Hematopoietic multipotent progenitor cell treated with erythropoietin and hydrocortisone succinate and interleukin-3 and kit ligand, for 4 days (in vitro differentiated cells): ENCODE measurements at places on chromosomes 7 and 10.

DNA sequence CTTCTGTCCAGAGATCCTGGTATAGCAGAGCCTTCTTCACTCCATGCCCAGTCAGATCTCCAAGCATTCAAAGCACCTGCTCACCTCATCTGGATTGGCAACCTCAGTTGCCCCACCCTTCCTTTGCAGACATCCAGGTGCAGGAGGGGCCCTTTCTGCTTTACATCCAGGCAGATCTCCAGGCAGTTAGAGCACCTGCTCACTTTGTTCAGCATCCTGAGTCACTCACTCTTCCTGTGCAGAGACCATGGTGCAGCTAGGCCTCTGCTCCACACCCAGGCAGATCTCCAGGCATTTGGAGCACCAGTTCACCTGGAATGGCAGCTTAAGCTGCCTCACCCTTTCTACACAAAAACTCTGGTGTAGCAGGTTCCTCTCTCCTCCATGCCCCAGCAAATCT lies 153.1 kb downstream of the CDK14 start:
- no peak for DNase-seq

GRCh38 chr7:106615808-106616707 lies 44.9 kb downstream of the CCDC71L start:
- no peak for DNase-seq

DNA sequence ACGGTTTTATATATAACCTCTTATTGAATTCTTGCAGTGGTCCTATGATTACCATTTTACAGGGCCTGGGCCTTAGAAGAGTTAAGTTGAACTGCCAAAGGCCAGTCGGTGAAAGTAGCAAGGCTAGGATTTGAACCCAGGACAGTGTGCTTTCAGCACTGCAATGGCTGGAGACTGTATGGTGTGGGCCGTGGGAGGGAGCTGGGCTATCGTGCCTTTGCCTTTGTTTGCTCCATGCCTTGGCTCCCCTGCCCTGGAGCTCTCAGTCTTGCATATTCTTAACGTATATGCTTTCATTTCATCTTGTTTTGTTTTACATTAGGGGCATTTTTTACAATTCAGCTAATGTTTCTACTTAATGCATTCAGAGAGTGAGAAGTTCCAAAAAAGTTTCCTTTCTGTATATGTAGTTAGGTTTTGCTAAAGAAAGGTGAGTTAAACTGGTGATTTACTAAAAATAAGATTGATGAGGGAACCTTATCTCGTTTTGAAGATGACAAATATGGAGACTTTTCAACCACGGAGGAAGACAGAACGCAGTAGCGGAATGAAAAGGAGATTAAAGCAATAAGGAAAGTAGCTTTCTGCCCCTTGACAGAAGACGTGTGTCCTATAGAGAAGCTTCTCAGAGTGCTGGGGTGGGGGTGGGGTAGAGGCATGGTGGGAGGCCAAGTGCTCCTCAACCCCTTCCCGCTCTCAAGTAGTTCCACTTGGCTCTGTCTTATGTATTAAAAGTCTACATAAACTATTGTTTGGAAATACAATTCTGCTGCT lies 82.5 kb downstream of the RTKN2 start:
- no peak for DNase-seq

DNA sequence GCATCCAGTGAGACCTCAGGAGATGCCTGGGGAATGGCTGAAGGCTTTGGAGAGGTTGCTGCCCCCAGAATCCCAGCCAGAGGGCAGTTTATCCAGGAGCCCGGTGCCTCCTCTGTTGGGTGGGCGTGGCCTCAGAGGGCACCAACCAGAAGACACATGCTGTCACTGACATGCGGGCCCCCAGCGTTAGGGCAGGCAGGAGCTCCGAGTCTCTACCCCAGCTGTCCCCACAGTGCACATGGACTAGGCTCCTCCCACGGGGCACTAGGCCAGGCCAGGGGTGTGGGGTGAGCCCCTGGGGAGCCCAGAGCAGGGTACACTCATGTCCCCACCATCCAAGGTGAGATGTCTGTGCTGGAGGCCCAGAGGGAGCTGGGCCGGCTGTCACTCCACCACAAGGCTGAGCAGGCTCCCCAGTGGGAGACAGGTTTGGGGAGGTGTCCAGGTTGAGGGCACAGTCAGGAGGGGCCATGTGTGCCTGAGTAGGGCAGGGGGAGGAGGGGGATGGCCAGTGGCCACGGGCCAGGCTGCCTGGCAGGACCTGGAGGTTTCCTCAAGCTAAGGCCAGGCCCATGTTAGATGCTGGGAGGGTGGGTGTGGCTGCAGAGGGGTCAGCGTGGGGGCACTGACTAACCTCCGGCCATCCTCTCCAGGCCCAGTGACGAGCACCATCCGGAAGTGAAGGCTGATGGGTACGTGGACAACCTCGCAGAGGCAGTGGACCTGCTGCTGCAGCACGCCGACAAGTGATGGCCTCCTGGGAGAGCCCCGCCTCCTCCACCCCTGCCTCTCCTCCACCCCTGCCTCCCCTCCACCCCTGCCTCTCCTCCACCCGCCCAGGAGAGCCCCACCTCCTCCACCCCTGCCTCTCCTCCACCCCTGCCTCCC lies 131.3 kb downstream of the FAM53B start:
- DNase-seq, result peak; percentile 70

- no peak for DNase-seq
Observed at GRCh38 chr7:47194516-47195057, 387.3 kb downstream of the TNS3 start.

- DNase-seq, result no peak
Observed at GRCh38 chr7:29003703-29004102, 45.6 kb upstream of the TRIL start.

GRCh38 chr7:39453743-39454355 lies 112.4 kb upstream of the YAE1 start:
- peak; percentile 88 for DNase-seq

- peak; percentile 60 for DNase-seq
Observed at GRCh38 chr7:91082852-91083495, 181.3 kb upstream of the FZD1 start.

DNA sequence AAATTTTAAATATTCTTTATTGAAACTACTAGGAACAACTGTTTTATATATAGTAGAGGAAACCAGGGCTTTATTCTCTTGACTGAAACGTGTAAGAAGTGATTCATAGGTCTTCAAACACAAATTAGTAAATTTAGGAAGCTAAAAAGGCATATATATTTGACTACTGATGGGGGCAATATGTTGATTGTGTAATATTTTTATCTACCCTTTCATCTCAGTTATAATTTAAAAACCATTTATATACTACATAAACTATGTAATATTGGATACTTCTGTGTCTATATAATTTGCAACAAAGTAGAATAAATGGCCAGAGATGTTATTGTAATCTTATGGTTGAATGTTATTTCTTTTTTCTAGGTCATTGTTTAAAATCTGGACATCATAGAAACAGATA lies 269.3 kb upstream of the KAT6B start:
- no peak for DNase-seq

GRCh38 chr7:136293272-136293671 lies 316.1 kb upstream of the MTPN start:
- DNase-seq, result no peak

GRCh38 chr10:124593431-124593985 lies 131.9 kb downstream of the LHPP start:
- no peak for DNase-seq

DNA sequence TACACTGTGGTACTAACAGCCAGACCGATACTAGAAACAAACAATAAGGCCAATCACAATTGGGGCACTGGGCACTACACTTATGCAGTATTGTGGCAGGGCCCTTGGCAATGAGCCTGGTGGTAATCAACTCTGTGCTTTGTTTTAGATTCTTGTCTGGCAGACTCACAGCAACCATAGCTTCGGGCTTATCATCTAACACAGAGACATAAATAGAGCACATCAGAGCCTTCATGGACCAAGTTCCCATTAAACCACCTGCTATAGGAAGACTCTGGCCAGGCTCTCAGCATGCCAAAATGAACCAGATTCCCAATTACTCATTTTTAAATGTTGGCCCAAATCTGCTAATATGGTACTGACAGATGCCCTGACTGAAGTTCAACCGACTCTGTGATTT lies 218.6 kb downstream of the DGKI start:
- DNase-seq, result no peak

- no peak for DNase-seq
Observed at GRCh38 chr7:127976738-127977120, 54.5 kb downstream of the LRRC4 start.
